ENCODE measurements at places on chromosomes 3 and 15.

GRCh38 chr15:69523010-69524001 is 70.7 kb downstream of the RPLP1 start:
- DNase-seq, result peak; percentile 42

GRCh38 chr15:94856267-94856854 is 625.0 kb downstream of the MCTP2 start:
- no peak for DNase-seq

DNA sequence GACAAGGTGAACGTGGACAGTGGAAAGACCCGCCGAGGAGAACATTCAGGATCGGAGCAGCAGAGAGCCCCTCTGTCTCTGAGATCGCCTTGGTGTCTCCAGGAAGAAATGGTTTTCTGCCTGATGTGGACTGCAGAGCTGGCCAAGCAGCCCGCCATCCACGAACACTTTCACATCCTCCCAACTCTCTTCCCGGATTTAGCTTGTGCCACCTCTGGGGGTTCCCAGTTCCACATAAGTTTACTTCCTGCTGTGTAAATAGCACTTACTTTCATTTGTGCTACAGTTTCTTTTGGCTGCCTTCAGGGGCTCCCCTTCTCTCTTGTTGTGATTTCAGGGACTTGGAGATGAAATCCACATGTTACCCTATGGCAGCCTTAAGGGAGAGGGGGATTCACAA is 48.4 kb downstream of the SEMA5B start:
- DNase-seq, result no peak

- DNase-seq, result no peak
Observed at GRCh38 chr3:159038405-159038804, 236.6 kb downstream of the MFSD1 start.

DNA sequence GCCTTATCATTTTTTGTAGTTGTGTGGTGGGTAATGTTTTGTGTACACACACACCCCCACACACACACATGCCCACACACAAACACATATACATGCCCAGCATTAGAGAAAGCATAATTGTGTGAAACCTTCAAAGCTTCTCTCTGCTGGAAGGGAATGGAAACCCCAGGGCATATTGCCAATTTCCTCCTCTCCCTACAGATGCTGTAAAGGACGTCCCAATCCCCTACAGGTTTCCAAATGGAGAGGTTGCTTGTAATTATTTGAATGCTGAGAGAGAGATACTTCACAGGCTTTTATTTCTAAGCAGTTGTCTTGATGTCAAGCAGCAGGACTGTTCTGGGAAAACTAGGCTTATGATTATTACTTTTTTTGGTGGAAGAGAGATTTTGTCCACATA is 23.0 kb upstream of the CCK start:
- no peak for DNase-seq

DNA sequence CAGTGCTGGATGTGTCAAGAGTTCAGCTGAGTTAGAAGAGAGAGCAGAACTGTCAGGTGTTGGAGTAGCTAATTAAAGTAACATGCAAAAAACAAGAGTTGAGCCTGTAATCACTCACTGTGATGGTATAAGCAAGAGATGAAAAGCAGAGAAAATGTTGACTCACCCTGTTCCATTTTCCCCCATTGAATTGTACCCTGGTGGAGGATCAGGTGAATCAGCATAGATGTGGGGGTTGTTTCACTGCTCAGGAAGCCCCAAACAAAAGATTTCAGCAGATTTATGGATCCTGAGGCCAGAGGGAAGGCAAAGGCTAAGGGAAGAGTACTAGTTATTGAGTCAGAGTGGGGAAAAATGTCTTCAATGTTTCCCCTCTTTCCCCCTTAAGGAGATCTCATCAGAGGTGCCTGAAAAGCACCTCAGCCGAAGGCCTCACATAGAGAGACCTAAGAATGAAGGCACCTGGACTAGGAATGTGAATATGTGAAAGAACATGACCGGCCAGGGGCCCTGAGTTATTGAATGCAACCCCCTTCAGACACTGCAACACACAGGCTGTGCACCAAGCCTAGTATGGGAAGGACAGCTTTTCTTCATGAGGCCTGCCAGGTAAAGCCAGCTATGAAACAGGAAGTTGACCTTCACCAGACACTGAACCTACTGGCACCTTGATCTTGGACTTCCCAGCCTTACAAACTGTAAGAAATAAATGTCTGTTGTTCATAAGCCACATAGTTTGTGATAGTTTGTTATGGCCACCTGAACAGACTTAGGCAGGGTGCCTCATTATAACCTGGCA is 90.1 kb downstream of the TMCO5A start:
- no peak for DNase-seq

DNA sequence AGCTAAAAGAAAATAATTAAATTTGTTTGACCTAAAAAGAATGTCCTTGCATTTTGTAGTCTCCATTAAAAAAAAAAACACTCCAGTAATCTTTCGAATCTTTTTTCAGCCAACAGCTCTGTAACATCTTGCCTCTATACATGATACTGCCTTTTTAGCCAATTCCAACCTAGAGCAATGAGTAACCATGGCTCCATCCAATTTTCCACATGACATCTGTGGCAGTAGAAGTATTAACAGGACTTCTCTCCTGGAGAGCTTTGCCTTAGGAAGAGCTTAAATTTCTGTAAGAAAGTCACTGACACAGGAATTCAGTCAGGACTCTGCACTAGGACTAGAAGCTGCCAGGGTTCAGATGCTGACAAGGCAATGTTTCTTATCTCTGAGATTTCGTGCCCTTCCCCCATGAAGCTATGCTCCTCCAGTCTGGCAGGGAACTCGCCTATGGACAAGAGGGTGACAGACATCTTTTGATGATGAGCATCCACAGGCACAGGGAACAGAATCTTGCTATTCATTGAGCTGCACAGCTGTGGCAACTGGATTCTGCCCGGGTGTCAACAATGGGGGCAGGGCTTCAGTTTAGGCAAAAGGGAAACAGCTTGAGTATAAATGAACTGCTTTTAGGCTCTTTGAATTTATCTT is 81.8 kb downstream of the ALCAM start:
- no peak for DNase-seq

- DNase-seq, result no peak
Observed at GRCh38 chr3:143753006-143753405, 95.3 kb downstream of the SLC9A9 start.

DNA sequence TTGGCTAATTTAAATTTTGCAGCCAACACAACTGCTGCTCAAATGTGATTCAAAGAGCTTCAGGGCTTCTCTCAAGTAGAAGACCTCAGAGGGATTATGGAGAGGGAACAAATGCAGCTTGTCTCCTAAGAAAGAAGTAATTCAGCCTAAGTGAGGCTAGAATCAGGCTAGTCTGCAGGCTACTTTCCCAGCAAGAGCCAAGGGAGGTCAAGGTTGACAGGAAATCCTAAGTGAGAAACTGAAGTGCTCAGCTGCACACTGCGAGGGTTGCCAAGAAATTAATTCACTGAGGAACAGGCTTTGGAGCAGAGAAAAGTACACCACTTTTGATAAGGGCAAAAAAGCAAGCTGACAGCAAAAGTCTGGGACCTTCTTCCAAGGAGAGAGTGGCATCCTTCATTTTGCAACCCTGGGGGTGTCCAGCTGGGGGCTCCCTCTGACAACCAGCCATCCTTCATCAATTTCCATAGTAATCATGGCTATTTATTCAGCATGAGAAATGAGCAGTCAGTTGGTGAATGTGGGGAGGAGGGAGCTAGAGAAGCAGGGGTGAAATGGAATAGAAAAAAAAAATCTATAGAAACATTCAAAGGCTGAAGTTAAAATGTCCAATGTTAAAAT is 646.4 kb upstream of the ADAMTS9 start:
- no peak for DNase-seq

- no peak for DNase-seq
Observed at GRCh38 chr3:93981649-93982048, 1.7 kb downstream of the ARL13B start.

DNA sequence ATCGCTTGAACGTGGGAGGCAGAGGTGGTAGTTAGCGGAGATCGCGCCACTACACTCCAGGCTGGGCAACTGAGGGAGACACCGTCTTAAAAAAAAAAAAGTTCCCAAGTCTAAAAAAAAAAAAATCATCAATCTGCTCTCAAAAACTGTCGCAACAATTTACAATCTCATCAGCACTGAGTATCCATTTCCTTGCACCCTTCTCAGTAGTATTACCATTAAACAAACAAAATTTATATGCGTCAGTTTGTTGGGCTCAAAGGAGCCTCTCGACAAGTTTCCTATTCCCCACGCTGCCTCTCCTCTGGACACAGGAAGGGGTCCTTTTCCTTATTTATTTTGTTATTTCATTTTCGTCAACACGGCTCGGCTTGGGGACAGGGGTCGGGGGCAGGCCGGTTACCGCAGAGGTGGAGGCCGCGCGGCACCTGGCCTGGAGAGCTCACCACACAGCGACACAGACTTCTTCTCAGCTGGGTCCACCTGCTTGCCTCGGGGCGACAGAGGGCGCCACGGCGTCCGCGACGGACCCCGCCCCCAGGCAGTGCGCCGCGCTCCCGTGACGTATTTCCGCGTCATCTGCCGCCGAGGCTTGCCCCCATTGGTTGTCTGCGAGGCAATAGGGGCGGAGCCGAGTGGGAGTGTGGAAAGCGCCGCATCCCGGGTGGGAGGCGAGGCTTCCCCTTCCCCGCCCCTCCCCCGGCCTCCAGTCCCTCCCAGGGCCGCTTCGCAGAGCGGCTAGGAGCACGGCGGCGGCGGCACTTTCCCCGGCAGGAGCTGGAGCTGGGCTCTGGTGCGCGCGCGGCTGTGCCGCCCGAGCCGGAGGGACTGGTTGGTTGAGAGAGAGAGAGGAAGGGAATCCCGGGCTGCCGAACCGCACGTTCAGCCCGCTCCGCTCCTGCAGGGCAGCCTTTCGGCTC is at the start of gene MAP2K1:
Gene MAP2K1, plus strand, starts transcription at position 709 of the 920 bp plus-strand sequence. CDS start 436 bp downstream, outside the sequence.
- peak; percentile 95 for DNase-seq

- no peak for DNase-seq
Observed at GRCh38 chr3:52860424-52860768, 25.6 kb upstream of the MUSTN1 start.

GRCh38 chr15:94972314-94972713 is 741.0 kb downstream of the MCTP2 start:
- DNase-seq, result no peak

GRCh38 chr3:64143409-64144130 is 81.7 kb downstream of the PRICKLE2 start:
- DNase-seq, result no peak

DNA sequence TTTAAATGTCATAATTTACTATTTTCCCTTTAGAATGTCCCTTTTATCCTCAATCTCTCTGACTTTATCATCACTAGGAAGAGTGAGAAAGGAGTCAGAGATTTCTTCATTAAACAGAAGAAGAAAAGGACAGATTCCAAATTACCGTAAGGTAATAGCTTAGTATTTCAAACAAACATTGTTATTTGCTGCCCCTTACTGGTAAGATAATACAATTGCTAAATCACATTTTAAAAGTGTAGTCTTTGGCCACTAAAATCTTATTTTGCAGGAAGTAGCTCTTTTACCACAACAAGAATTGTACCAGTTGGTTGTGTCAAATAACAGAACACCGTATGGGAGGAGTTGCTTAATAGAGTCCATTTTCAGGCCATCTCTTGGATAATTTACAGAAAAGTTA is 53.7 kb downstream of the CGGBP1 start:
- DNase-seq, result no peak

GRCh38 chr3:183953471-183954070 is 64.1 kb downstream of the ABCC5 start:
- DNase-seq, result no peak

DNA sequence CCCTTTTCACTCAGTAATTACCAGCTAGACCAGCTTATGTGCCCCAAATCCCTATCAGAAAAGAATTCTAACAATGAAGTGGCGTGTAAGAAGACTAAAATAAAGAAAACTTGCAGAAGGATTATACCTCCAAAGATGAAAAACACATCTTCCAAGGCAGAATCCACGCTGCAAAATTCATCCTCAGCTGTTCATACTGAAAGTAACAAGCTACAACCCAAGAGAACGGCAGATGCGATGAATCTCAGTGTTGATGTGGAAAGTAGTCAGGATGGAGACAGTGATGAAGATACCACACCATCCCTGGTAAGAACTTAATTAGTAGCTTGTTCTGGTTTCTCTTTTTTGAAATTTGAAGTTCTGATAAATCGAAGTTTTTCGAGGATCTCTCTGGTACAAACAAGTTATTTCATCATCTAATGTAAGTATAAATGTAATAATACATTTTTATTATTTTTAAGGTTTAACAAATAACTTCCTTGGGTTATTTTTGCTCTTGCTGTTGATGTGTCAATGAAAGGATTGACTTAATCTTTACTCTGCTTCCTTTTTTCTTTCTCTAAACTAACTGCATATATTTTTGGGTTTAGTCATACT is 1.4 kb downstream of the WDR76 start:
- no peak for DNase-seq

DNA sequence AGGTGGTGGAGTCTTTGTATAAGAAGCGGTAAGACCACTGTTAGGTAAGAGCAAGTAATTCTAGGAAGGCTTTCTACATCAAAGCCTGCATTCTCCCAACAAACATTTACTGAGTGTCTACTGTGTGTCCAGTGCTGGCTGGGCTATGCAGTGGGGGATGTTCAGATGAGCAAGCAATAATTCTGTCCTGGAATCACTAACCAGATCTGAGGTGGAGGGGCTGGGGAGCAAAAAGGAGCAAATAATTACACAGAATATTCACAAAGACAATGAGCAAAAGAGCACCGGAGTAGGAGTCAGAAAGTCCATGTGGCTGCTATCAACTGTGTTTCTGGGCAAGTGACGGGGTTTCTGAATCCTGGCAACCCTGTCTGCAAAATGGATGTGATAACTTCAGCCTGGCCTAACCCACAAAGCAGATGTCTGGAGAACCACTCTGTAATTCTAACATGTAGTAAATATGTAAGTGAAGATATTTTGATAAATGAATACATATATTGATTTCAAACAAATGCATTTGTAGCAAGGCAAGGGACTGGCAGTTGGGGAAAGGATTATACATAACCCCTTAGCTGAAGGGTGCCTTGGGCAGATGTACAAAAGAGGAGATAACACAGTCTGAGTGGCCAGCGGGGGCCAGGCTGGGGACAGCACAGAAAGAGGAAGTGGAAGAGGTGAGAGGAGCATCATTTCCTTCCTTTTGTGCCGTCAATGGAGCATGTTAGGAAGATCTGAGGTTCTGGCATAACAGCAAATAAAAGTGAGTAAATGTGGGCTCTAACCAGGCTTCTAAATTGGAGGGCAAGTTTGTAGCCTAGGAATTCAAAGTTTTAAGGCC is 28.8 kb downstream of the CYP8B1 start:
- DNase-seq, result no peak

Measured in HS-27A (cell line).